Glutamatergic neuron (in vitro differentiated cells): ENCODE measurements at places on chromosomes 4 and X.

DNA sequence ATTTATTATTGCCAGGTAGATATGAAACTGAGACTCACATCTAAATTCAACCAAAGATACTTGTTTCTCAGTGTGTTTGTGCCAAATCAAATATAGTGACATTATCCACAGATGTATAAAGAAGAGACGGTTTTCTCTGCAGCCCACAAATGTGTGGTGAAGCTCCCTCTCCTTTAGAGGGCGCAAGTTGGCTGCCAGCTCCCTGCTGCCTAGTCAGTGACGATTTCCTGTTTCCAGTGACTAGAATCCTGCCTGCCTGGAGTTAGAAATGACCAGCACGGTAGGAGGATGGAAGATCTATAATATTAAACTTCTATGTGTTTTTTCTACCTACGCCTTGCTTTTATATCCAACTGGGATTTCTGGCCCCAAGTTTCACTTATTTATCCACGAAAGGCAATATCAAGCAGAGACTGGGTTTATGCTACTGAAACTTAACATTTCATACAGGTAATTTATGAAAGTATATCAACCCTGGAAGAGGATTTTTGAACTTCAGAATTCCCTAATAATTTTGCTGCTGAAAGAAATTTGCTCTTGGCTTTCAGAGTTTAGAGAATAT is 1793.7 kb upstream of the TENM3 start:
- DNase-seq = peak; percentile 68

- DNase-seq = no peak
Observed at GRCh38 chr4:124953061-124953460, 240.5 kb upstream of the ANKRD50 start.

DNA sequence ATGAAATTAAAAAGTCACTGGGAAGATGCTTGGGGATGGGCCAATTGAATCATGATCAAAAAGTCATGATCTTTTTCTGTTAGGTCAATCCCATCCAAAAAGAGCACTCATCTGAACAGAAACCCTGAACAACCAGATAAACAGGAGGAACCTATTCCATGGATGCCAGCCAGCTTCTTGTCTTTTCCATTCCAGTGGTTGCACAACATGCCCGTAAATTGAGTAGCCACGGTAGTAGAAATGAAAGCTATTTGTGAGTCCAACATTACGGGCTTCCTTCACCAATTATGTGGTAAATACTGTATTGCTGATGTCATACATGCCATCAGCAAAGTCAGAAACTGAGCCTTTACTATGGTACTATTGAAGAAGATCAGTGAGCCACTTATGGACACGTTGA is 982.4 kb upstream of the HS3ST1 start:
- DNase-seq = no peak

GRCh38 chr4:168524006-168524405 is 27.2 kb downstream of the PALLD start:
- DNase-seq = no peak

- DNase-seq = no peak
Observed at GRCh38 chr4:121228848-121229247, 64.7 kb upstream of the TNIP3 start.

- peak; percentile 35 for DNase-seq
Observed at GRCh38 chrX:155071694-155072280, 479 bp downstream of the BRCC3 start.

DNA sequence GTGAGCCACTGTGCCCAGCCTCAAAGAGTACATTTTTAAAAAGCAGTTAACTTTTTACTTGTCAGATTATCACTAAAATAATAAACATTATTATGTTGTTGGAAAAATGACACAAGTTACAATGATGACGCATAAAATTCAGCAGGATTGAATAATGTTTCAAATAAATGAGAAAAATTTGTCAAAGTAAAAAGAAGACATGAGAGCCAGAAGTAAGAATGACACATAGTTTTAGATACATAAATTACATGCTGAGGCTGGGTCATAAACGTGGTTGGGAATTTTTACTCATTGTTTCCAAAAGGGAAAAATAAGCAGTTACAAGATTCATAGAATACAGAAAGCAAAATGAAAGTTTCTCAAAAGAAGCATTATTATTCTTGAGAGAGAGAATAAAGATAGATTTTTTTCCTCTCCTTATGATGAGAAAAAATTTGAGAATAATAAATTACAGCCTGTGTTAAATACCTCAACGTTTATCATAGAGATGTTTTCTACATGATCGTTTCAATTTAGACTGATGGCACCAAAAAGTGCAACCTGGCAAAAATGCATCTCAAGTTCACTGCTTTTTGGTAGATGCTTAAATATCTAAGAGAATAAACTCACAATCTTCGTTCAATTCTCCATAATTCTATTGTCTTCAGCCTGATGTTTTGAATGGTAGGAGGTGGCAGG is 40.4 kb downstream of the GUCY1B1 start:
- DNase-seq = no peak

- no peak for DNase-seq
Observed at GRCh38 chrX:1099146-1099770, 113.2 kb downstream of the CRLF2 start.

- no peak for DNase-seq
Observed at GRCh38 chrX:79268788-79269187, 98.3 kb downstream of the ITM2A start.

- DNase-seq = no peak
Observed at GRCh38 chr4:24914460-24914859, 1.6 kb upstream of the CCDC149 start.

DNA sequence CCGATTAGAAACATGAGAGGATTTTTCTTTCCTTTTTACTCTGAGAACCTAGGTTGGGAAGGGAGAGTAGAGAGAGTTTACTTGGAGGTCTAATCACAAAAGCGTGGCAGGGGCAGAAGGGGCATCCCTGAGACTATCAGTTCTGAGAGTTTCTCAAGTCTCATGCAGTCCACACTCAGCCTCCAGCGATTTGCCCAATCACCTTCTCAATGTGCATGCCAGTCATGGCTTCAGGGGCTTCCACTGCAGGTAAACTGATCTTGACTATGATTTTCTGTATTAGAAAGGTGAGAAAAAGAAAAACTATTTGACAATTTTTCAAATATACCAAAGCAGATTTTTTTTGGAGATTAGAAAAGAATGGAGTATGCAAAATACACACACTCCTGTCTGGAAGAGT is 617.1 kb upstream of the ZFP42 start:
- DNase-seq = no peak

DNA sequence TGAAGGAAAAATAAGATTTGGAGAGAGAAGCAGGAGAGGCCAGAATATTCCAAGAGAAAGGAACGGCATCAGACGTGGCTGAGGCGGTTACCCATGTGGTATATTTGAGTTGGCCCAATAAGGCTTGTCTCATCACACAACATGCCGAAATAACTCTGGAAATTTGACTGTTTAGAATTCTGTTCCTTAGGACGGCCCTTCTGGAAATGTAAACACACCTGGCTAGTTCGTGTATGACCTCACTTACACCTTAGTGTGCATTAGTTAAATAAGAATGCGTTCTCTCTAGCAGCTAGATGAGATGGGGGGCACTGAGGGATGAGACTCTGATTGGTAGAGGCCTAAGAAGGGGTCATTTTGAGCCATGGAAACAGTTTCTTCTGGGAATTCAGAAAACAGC is 33.2 kb upstream of the PLAC1 start:
- DNase-seq = no peak

GRCh38 chrX:13373027-13373426 is 53.2 kb upstream of the ATXN3L start:
- DNase-seq = no peak

GRCh38 chr4:65865489-65865888 is 195.2 kb upstream of the EPHA5 start:
- no peak for DNase-seq

- no peak for DNase-seq
Observed at GRCh38 chrX:155873188-155873587, 8.0 kb upstream of the VAMP7 start.

DNA sequence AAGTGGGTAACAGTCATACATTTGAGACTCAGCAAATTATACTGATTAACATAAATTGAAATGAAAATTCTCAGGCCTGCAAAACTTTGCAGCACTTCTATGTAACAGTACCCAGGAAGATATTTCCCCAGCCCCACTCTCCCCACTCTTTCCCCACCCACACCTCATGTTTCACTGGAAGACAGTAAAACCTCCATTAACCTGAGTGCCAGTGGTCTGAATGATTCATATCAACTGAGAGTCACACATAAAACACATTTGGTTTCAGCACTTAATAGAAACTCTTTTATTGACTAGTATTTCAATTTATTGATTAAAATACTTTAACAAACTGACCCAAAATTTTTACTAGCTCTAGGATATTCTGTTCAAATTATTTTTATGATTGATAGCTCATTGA is 6.9 kb downstream of the CXCL6 start:
- no peak for DNase-seq

- DNase-seq = no peak
Observed at GRCh38 chr4:186915816-186916215, 192.2 kb upstream of the FAT1 start.

DNA sequence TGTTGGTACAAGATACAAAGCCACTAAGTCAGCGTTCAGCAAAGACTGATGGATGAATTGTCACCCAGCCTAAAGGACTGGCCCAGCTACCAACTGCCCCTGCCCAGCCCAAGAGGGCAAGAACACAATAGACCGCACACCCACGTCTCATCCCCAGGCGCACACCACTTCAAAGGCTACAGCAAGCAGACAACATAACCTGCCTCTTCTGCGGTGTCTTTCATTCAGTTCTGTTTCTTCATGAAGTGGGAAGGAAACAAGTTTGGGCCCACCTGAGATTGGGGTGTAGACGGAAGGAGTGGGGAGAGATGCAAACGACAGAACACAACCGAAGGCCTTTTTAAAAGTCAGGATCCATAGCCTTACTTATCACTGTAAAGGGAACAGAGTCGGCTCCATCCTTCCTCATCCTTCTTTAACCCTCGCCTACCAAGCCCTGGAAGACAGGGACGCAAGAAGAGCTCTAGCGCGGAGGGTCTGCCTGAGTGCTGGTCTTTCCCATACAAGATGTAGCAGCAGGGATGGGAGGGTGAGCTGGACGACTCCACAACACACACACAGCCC is 691 bp downstream of the SCARB2 start:
- DNase-seq = no peak

- no peak for DNase-seq
Observed at GRCh38 chrX:48896611-48897011, 957 bp downstream of the TIMM17B start.

GRCh38 chr4:128961405-128961804 is 131.9 kb downstream of the SCLT1 start:
- no peak for DNase-seq

DNA sequence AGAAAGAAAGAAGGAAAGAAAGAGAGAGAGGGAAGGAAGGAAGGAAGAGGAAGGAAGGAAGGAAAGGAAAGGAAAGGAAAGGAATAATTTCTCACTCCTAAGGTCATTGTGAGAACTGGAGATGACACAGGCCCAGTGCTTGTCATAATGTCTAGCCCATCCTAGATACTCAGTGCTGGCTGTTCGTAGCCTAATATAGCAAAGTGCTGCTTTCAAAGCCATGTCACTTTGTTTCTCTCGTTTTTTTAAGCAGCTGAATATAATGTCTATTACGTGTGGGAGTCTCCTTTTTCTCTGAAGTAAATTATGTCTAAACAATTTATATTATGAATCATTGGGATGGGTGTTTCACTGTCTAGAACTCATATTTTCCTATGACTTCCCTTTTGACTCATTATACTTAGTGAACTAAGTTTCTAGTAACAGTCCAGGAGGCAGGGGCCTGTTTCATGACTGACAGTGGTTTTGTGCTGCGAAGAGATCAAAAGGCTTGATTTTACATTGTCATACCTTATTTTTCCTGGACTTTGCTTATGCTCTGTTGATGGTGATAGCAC is 327.0 kb upstream of the ZFP42 start:
- DNase-seq = no peak

- DNase-seq = no peak
Observed at GRCh38 chrX:121356850-121357171, 309.4 kb downstream of the GLUD2 start.

DNA sequence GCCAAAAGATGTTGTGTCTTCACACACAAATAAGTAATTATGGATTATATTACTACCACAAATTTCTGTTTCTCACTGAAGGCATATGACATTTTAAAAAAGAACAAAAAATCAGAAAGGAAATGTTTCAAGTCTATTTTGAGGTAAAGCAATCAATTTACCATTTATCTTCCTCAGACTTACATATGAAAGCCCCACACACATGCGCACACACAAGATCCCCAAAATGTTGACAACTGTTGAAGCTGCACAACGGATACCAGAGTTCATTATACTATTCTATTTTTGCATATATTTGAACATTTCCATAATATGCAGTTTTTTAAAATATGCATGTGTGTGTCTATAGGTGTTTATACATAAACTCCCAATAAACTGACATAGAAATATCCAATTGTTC is 2.7 kb downstream of the LRBA start:
- DNase-seq = no peak

GRCh38 chr4:117545039-117545438 is 459.7 kb upstream of the TRAM1L1 start:
- no peak for DNase-seq

DNA sequence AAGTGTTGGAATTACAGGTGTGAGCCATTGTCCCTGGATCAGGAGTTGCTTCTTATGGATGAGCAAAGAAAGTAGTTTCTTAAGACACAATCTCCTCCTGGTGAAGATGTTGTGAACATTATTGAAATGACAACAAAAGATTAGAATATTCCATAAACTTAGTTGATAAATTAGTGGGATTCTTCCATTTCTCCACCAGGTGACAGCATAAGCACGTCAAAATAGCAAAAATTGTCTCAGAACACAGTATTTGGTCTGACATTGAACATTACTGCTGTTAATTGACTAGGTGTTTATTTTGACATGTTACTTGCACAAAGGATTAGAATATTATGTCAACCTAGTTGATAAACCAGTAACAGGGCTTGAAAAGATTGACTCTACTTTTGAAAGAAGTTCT is 21.6 kb downstream of the CLDN34 start:
- DNase-seq = no peak

DNA sequence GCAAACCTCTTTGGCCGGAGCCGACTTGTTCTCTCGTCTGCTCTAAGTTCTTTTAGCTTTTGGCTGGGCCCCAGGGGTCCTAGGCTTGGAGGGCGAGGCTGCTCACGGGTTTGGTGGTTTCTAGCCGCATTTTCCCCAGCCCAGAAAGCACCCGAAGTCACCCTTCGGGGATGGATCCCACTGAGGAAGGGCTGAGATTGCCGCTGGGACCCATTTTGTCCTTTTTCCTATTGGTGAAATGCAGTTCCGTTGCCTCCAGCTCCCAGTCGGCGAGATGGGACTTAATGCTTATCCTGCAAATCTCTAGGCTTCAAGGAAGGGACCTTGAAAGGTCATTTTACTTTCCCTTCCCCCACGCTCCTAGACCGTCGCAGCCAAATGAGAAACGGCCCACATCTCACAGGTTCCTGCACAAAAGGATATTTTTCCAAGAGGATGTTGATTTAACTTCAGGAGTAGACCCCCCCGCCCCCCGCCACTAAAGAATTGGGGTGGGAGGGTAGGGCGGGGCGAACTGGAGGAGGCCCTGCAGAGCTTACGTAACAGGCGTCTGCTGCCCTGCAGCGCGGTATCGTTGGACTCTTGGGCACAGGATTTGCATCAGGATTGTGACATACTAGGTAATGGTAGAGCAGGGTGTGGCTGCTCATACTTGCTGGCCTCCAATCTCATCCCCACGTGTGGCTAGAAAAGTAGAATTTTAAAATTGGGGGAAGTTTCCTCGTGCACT is 564 bp downstream of the PGK1 start:
- DNase-seq = peak; percentile 14
